ENCODE measurements at places on chromosomes 12 and 14.

- no peak for DNase-seq
Measured at GRCh38 chr14:39763402-39763890, 331.2 kb upstream of the FBXO33 start.

GRCh38 chr12:50988051-50988450, 35.7 kb downstream of the HIGD1C start:
- no peak for DNase-seq

- no peak for DNase-seq
Measured at GRCh38 chr12:105906561-105906960, 232.2 kb downstream of the NUAK1 start.

DNA sequence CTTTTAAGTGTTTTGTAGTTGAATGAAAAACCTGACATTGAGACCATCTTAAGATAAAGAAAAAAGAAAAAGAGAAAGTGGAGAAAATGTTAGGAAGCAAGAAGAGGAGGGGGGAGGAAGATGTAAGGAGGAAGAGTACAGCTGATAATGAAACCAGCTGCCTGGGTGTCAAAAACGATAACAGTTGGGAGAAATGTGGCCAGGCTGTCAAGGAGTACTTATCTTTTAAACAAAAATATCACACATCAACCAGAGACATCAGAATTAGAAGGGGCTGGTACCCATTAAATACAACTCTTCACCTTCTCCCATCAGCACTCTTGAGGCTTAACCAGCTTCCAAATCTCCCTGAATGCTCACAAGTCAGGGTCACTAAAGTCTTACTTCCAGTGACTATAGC, 4.5 kb downstream of the SLC11A2 start:
- no peak for DNase-seq

- DNase-seq: no peak
Measured at GRCh38 chr12:19199332-19199731, 69.8 kb downstream of the PLEKHA5 start.

- DNase-seq: no peak
Measured at GRCh38 chr12:110545812-110546211, 37.3 kb downstream of the PPTC7 start.

GRCh38 chr12:61095111-61095510, 1165.1 kb upstream of the USP15 start:
- no peak for DNase-seq

GRCh38 chr12:41645624-41646023, 457.5 kb downstream of the PDZRN4 start:
- no peak for DNase-seq

DNA sequence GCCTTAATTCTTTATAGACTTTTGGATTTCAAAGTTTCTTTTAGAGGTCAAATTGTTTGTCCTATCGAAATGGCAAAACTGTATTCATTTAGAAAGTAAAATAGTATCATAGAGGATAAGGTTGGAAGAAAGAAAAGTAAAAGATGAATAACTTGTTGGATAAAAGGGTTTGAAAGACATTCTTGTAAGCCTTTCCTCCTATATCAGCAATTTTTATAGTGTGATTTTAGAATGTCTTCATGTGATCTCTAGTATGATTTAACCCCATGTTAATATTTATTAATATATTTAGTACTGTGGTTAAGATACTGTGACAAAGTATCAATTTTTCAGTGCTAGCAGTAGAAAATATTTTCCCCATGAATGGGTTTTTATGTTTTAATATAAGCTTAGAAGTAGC, 4.5 kb downstream of the ARF6 start:
- no peak for DNase-seq

DNA sequence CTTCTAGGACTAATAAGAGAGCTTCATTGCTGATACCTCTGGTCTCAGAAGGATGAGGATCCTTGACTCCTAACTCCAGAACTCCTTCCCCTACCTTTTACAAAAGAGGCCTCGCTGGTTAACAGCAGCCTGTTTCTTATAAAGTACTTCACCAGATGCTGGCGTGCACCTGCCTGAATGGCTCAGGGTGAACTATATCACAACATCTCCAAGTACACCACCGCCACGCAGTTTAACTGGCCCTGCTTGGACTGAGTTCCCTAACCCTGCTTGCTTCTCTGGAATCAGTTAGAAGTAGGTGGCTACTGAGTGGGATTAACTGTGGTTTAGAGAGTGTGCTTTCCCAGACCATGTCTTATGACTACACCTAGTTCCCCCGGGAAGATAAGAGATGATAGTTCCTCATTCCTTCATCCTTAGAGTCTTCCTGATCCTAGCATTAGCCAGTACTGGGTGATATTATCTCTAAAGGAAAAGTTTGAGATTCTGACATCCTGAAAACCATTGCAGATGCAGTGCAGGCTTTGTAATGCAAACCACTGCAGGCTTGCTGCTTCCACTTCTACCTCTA, 3.0 kb downstream of the FOXJ2 start:
- DNase-seq: no peak

GRCh38 chr12:1481906-1482305, 112.5 kb downstream of the FBXL14 start:
- no peak for DNase-seq

GRCh38 chr14:53999061-53999488, 42.5 kb upstream of the BMP4 start:
- DNase-seq: no peak

- no peak for DNase-seq
Measured at GRCh38 chr12:130127912-130128789, 34.1 kb upstream of the FZD10 start.

DNA sequence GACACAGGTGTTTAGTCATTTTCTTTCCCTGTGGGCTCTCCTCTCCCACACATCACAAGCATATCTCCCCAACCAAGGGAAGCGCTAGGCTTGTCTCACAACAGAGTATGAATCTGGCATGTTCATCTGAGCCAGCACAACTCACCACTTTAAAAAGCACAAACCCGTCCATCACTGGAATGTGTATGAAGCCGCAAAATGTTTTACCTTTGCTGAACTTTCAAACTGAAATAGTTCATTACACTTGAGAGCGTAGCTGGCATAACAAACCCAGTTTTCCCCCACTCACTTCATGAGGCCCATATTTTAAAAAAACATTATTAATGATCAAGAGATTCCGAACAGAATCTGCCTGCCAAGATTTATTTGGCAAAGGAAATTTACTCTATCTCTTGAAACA, 15.8 kb downstream of the NID2 start:
- no peak for DNase-seq

GRCh38 chr12:76237086-76237701, 111.0 kb downstream of the BBS10 start:
- no peak for DNase-seq

DNA sequence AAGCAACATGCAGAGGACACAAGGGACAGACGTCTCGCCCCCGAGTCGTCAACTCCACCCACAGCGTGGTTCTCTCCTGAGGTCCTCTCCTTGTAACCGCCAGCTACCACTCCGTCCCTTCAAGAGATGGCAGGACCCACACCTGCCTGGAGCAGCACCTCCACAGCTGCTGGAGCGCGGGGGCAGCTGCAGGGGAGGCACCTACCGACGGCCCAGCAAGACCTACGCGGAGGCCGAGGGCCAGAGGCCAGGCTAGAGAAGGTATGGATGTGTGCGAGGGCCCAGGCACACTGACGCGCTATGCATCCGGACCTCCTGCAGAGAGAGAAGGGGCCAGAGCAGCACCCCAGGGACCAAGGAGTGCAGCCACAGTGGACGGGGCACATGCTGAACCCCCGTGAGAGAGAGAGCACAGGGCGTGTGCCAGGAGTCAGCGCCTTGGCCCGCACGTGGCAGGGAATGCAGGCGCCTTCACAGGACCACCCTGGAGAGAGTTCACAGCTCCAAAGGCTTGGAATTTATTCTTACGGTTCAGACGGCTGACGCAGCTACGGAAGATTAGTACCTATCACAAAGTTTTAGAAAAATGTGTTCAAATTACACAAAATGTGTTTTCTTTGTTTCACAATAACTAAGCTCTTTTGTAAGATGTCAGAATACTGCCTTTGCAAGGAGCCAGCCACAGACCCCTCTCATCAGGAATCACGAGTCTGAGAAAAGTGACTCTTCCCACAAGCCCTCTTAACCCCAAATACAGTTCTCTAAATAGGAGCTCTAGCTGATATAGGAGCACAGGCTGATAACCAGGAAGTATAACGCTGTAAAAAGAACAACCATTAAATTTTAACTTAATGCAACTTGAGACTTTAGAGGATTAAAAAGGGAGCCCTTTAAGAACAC, 36.8 kb downstream of the CDC42BPB start:
- DNase-seq: no peak

All from activated naive CD4-positive, alpha-beta T cell treated with anti-CD3 and anti-CD28 coated beads, Interleukin-2, amount 50 U/mL, for 72 hours (primary cell).